ENCODE measurements at places on chromosomes 16 and 17.

DNA sequence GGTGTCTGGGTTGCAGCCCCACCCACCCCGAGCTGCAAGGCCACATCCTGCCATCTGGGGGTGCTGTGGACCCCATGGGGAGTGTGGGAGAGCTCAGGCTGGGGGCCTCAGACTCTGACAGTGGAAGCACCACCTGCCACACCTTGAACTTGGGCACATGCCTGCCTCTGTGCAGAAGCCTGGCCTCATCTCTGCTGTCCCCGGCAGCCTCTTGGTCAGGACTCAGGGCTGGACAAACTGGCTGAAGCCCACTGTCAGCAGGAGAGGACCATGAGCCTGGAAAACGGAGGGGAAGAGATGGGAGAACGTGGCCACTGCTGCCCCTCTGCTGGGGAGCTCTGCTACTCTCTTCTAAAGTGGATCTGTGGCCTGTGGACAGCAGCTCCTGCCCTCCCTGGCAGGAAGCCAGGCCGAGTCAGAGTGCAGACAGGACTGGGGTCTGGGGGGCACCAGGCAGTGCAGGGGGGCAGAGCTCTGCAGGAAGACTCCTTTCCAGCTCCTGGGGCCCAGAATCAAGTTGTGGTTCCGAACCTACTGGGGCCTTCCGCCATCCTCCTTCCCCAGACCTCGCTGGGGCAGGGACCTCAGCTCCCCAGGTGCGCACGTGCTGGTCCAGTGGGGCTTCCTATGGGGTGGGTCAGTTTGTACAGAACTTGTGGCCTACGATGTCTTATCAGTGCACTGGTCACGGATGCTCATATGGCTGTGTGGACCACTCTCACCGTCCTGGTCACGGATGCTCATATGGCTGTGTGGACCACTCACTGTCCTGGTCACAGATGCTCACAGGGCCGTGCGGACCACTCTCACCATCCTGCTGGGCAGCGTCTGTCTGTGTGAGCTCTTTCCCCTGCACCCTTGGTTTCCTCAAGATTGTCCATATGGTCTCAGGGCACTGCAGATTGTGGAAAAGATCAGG lies 207.7 kb downstream of the LAT start:
- DNase-seq: no peak

- DNase-seq: no peak
Measured at GRCh38 chr17:72250206-72250605, 129.4 kb downstream of the SOX9 start.

DNA sequence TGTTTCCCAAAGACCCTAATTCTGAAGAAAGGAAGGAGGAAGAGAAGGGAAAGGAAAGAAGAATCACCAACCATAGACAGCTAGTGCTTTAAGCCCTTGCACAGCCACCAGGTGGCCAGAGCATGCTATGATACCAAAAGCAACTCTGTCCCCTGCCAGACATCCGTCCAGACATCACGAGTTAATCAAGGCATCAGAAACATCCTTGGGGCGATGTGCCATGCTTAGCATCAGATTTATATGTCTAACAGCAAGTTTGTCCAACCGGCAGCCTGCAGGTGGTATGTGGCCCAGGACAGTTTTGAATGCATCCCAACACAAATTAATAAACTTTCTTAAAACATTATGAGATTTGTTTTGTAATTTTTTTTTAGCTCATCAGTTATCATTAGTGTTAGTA lies 2.9 kb upstream of the CRYBA1 start:
- no peak for DNase-seq

DNA sequence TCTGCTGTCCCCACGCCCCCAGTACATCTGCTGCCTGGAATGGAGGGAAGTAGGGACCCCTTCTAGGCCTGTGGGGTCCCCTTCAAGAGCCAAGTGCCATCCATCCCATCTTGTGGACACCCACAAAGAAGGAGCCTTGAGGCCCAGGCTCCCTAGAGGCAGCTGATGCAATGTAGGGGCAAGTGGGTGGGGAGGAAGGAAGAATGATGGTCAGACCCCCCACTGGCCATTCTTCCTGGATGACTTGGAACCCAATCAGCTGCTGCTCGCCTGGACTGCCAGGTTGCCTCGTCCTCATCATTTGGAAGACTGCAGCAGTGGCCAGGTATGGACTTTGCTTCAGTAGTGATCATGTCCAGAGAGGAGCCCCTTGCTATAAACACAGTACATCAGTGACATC lies 48.9 kb downstream of the SMPD3 start:
- no peak for DNase-seq

DNA sequence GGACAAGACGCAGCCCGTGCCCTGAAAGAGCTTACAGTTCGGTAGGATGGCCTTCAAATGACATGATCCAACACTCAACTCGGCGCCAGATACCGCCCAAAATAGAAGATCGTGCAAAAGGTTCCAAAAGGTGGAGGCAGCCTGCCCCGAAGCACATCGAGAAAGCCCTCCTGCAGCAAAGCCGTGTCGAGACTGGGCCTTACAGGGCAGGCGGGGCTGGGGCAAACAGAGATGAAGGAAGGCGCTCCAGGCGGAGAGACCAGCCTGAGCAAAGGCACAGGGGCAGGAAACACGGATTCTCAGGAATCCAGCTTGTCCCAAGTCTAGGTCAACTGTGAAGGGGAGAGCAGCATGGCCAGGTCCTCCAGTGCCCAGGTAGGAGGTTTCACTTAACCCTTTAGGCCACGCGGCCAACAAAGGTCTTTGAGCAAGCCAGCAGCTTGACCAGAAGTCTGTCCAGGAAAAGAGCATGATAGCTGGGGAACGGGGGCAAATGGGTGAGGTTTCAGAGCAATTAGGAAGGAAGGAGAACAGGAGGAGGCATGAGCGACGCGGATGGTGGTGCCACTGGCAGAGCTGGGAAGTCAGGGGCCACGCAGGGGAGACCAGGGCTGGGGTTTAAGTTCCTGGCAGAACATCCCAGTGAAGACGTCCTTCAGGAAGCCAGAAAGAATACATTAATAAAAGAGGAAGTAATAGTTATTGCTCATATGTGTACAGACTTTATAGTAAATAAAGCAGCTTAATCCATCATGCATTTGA lies 21.2 kb upstream of the EIF1 start:
- DNase-seq: no peak

GRCh38 chr16:9049241-9049640 lies 42.2 kb upstream of the HAPSTR1 start:
- DNase-seq: no peak

- no peak for DNase-seq
Measured at GRCh38 chr17:61205931-61206330, 193.7 kb upstream of the TBX2 start.

Data from activated naive CD4-positive, alpha-beta T cell treated with anti-CD3 and anti-CD28 coated beads, Interleukin-2, amount 50 U/mL, for 16 hours (primary cell).